Muscle of leg (tissue), 16 donors: ENCODE measurements at places on chromosomes 5 and 9.

- DNase-seq = no peak
Measured at GRCh38 chr5:110644357-110644756, 82.1 kb downstream of the TMEM232 start.

- no peak for DNase-seq
Measured at GRCh38 chr5:42020788-42021530, 95.9 kb downstream of the FBXO4 start.

DNA sequence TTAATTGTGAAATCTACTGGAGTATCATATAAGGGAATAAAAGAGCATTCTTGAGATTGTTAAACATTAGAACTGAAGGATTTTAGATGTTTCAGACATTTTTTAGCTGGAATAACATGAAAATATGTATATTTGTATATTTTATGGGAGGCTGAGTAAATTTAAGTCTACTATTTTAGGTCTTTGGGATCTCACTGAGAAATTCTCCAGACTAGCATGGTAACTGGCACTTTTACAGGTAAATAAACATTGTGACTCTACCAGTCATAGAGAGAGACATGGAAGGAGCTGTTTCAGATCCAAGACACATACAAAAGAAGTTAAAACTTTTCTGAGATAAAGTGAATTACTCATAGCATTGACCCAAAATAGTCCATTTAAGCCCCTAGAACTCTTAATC lies 59.4 kb downstream of the NDUFAF2 start:
- no peak for DNase-seq

GRCh38 chr9:125446561-125447094 lies 185.0 kb downstream of the GAPVD1 start:
- DNase-seq = peak; percentile 43

DNA sequence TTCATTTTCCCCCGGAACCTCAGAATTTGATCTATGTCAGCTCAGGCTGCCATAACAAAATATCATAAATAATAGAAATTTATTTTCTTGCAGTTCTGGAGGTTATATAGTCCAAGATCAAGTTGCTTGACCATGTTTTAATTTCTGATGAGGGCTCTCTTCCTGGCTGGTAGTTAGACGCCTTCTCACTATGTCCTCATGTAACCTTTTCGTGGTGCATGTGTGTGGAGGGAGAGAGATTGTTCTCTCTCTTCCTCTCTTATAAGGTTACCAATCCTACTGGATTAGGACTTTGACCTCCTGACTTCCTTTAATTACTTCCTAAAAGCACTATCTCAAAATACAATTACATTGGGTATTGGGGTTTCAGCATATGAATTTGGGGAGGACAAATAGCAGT lies 198.6 kb downstream of the SH3GL2 start:
- no peak for DNase-seq

- DNase-seq = no peak
Measured at GRCh38 chr9:6944896-6945295, 187.1 kb downstream of the KDM4C start.

- peak; percentile 80 for DNase-seq
Measured at GRCh38 chr5:160269017-160269416, 39.7 kb downstream of the FABP6 start.

- no peak for DNase-seq
Measured at GRCh38 chr9:93574091-93574899, 2.1 kb upstream of the PHF2 start.

DNA sequence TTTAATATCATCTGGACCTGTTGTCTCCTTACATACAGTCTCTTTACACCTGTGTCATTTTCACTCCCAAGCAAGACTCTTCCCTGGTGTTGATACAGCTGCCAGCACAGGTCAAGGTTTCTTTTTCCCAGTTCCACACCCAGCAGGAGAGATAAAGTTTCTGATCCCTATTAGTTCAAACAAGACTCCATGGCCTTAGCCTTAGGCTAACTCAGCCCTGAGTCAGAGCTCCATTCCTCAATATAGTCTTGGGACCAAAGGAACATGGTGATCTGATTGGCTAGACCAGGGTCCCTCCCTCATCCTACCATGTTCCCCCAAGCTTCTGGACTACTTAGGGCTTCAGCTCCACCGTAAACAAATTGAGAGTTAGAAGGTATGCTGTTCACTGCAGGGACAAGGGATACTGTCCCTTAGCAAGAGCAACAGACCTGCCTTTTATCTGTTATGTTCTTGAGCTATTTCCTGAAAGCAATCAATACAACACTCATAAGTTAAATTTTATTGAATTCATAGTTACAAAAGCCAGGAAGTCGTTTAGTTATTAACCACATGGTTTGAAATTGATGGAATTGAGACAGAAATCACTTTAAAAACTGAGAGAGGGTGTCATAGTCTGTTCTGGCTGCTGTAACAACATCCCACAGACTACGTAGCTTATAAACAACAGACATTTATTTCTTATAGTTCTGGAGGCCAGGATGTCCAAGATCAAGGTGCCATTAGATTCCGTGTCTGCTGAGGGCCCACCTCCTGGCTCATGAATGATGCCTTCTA lies 20.5 kb downstream of the SLC1A1 start:
- DNase-seq = no peak

GRCh38 chr5:10625700-10626472 lies 62.0 kb downstream of the ANKRD33B start:
- DNase-seq = no peak

- no peak for DNase-seq
Measured at GRCh38 chr5:776862-777711, 7.4 kb downstream of the ZDHHC11B start.

DNA sequence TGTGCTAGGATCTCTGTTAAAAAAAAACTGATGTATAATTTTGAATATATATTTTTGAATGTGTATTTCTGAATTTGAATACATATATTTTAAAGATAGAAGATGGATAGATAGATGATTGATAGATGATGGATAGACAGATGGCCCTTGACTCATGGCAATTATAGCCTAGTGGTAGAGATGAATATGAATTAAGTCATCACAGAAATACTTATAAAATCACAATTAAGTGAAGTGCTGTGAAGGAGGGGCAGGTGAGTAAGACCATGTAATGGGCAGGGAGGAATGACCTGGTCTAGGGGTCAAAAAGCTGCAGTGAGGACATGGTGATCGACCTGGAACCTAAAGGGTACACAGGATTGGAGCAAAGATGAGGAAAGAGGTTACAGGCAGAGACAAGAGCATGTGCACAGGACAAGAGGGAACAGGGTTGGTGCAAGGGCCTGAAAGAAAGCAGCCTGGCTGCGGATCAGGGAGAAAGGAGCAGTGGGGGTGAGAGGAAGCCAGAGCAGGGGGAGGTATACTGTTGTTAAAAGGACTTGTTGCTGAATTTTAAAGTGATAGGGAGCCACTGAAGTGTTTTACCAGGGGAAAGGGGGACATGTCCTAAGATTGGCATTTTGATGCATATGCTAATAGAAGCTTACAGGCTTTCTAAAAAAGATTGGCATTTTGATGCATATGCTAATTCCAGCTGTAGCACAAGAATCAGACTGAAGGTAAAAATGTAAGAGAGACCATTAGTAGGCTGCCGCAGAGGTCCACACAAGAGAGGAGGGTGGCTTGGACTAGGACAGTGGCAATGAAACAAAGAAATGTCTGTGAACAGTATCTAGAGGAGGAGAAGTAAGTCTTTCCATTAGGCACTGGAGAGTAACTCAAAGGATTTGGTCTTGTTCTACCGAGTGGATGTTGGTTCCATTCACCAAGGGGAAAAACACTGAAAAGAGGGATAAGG lies 527.8 kb downstream of the AGTPBP1 start:
- no peak for DNase-seq

- peak; percentile 56 for DNase-seq
Measured at GRCh38 chr5:156414391-156414790, 87.4 kb downstream of the SGCD start.

DNA sequence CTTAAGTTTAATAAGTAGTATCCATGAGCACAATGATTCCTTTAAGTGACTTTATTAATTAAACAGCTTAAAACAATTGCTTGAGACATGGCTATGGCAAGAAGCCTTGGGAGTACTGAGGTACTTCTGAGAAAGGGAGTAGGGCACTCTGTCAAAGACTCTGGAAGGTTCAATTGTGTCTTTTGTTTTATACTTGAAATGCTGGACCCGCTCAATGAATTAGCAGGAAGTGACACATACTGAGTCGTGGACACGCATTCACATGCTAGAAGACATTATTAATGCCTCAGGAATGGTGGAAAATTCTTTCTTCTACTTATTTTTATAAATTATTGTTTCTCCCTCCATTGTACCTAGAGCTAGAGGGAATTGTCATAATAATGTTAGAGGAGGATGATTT lies 347.3 kb upstream of the ZNF608 start:
- DNase-seq = no peak

DNA sequence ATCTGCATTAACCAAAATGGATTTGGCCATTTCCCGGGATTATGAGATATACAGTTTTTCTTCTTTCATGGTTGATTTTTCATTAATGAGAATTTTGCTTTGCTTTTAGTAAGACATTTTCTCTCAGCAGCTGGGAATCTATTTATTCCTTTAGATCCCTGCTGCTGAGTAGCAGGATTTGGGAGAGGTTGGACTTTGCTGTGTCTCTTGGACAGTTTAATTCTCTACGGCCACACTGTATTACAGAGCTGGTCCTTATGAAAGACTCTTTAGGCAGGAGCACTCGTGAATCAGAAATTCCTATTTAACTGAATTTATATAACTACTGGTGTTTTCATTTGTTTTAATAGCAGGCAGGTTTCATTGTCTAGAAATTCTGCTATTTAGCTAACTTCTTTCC lies 1.6 kb downstream of the UNC13B start:
- peak; percentile 26 for DNase-seq

GRCh38 chr5:153629027-153629895 lies 138.8 kb downstream of the GRIA1 start:
- peak; percentile 23 for DNase-seq

GRCh38 chr5:120258123-120258522 lies 206.0 kb upstream of the PRR16 start:
- DNase-seq = peak; percentile 78

- peak; percentile 63 for DNase-seq
Measured at GRCh38 chr5:68460147-68460798, 244.7 kb downstream of the PIK3R1 start.

DNA sequence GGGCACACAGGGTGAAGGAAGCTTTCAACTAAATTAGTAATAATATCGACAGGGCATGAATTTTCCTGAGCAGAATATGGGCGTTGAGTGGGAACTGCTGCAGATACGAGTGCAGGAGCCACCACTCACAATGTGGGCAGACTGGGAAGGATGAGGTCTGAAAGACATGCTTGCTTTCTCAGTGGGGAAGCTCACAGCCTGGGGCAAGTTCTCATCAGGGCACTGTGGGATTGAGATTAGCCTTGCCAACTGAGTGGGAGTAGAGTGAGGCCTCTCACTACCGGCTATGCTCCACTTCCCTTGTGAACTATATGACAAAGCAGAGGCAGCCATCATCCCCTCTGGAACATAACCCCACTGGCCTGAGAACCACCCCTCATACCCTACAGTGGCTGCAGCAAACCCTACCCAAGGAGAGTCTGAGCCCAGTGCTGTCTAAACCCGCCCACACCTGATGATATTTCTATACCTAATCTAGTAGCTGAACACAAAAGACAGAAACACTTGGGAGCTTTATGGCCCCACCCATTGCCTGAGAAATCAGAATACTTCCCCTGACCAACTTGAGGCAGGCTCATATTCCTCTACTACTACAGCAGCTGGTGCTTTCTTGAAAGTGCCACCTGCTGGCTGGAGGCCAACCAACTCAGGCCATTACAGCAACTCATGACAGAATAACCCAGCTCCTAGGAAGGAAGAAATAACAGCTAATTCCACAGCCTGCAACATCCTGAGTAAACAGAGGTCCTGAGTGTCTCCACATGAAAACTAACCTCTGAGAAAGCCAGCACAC lies 173.7 kb upstream of the SPEF2 start:
- DNase-seq = no peak

DNA sequence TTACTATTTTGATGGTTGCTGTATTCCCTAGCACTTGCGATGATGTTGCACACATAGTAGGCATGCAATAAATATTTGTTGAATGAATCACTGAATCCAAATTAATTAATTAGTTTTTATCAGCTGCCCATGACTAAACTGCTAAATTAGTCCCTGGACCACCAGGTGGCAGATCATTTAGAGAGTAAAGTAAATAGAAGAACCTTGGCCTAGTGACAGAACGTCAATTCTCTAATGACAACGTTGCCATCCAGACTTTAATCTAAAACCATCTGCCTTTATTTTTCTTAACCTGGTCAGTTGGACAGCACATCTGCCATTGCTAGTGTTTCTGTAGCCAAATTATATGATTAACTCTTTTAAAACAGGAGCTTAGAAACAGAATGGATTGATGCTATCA lies 457.5 kb downstream of the KIF4B start:
- DNase-seq = no peak

DNA sequence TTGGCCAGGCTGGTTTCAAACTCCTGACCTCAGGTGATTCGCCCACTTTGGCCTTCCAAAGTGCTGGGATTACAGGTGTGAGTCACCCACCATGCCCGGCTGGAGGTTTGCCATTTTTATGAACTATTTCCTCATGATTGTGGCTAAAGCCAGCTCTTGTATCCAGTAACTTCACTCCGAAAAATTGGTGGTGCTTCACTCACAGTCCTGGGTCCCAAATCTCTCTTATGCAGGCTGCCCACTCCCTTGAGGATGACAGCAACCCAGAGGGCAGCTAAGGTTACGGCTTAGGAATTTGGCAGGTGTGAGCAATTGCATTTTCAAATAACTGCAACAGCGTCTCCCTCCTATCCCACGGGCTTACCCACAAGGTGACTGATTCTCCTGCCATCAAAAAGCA lies 23.4 kb upstream of the FUBP3 start:
- no peak for DNase-seq

- peak; percentile 43 for DNase-seq
Measured at GRCh38 chr5:178230879-178231538, 1.6 kb downstream of the PHYKPL start.

GRCh38 chr5:14036514-14036913 lies 92.0 kb upstream of the DNAH5 start:
- peak; percentile 43 for DNase-seq

DNA sequence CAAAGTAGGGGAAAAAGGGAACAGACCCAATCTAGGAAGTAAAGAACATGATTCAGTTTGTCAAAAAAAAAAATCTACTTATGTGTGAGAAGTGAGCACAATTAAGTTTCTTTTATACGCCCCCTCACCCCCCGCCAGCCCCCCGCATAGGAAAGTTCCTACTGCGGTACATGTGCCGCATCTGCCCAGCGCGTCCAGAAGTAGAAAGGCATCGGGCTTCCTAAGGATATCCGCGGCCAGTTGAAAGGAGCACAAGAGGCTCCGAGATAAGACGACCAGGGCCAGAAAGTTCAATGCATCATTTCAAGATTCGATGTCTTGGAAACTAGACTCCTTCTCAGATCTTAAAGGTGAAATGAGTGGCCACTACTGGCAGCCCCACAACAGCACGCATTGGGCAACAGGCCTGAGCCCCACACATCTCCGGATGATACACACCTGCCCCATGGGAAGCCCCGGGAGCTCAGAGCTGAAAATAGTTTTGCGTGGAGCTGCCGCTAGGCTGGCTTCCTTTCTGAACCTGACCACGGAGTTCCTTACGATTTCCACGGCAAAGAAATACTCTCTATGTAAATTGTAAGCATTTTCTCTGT lies 203.9 kb downstream of the RAB3C start:
- DNase-seq = no peak
